Muscle of back (tissue), 13 donors: ENCODE measurements at places on chromosomes 16 and 17.

- DNase-seq = no peak
These were observed 142.5 kb upstream of the CHMP6 start for GRCh38 chr17:80849119-80849518.

DNA sequence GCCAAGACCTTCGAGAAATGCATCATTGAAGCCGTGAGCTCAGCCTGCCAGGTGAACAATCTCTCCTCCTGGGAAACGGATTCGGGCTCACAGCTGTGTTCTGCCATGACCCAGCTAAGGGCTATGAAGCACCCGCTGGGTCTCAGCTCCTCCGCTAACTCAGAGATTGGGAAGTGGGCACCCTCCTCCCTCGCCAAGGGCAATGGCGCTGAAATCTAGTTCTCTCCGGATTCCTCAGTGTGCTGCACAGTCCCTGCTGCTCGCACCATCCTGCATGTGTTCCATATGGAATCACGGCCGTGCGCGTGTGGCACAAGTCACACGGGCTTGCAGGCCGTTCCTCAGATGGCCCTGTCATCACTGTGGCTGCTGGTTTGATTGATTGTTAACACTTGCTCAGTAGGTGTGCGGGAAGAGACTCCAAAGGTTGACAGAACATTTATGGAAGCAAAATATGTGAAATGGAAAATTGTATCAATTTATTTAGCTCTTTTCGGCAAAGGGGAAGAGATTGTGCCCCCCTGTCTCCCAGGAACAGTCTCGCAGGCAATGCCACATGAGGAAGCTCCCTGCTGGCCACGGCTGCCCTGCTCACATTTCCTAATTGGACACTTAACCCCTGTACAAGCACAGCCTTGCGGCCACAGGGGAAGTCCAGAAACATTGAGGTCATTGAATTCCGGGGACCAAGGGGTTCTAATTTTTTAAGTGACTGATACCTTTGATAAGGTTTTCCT lies 58.8 kb downstream of the RNF213 start:
- no peak for DNase-seq

DNA sequence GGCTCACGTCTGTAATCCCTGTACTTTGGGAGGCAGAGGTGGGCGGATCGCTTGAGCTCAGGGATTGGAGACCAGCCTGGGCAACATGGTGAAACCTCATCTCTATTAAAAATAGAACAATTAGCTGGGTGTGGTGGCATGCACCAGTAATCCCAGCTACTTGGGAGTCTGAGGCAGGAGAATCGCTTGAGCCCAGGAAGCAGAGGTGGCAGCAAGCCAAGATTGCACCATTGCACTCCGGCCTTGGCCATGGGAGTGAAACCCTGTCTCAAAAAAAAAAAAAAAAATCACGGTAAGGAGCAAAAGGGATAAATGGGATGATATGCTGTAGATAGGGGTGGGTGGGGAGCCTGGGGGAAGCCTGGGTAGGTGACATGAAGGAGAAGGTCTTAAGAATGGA lies 20.4 kb upstream of the TMEM98 start:
- DNase-seq = no peak

- no peak for DNase-seq
These were observed 4.4 kb upstream of the ARMC7 start for GRCh38 chr17:75105126-75106080.

DNA sequence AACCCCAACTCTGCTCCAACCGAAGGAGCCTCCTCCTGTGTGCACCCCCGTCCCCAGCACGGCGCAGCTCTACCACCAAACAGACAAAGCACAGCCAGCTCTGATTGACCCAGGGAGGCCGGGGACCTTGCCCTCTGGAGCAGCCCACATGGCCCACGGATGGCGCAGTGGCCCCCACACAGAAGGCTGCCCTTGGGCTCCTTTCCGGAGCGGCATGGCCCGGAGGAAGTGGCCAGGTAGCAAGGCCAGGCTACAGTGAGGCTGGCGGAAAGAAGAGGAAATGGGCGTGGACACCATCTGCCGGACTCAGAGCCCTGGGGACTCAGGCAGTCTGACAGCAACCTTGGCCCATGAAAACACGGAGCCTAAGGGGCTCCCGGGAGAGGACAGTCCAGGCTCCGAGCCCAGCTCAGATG lies 19.9 kb upstream of the ZC3H18 start:
- peak; percentile 76 for DNase-seq

- DNase-seq = no peak
These were observed 25.9 kb downstream of the USP7 start for GRCh38 chr16:8937803-8938202.

DNA sequence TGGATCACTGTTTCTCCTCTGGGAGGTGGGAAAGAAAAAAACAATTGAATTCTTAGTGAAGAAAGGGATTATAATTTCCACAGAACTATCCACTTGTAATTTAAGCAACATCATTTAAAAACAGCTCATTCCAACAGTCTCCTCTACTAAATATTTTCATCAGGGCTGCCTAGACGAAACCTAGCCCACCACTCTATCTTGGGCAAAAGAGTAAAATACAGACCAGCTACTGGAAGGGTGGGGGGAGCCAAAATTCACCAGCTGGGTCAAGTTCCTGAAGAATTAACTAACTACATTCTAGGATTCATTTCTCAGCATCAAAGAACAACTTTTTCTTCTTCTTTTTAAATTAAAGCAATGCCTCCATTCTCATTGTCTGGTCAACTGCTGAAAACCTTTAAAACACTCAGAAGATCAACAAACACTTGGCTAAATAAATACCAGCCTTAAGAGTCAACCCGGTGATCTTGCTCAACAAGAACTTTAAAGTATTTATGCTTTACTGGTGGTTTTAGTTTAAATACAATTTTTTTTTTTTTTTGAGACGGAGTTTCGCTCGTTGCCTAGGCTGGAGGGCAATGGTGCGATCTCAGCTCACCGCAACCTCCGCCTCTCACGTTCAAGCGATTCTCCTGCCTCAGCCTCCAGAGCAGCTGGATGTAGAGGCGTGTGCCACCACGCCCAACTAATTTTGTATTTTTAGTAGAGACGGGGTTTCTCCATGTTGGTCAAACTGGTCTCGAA lies 25.2 kb downstream of the KANSL1 start:
- DNase-seq = no peak

- no peak for DNase-seq
These were observed 6.3 kb downstream of the XYLT2 start for GRCh38 chr17:50352072-50352692.

- DNase-seq = peak; percentile 34
These were observed 578 bp downstream of the MYCBPAP start for GRCh38 chr17:50508573-50509460.

DNA sequence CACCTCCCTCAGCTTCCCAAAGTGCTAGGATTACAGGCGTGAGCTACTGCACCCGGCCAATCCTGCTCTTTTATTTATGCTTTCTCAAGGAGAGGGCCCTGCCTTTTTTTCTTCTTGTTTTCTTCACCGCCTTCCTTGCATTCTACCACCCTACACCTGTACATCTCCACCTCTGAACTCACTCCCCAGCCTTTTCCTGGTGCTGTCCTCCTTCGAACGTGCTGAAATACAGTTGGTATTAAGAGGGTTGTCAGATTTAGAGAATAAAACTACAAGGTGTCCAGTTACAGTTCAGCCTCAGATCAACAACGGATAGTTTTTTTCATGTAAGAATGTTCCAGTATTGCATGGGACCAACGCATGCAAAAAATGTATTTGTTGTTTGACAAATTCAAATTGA lies 1.7 kb downstream of the PIRT start:
- DNase-seq = no peak

DNA sequence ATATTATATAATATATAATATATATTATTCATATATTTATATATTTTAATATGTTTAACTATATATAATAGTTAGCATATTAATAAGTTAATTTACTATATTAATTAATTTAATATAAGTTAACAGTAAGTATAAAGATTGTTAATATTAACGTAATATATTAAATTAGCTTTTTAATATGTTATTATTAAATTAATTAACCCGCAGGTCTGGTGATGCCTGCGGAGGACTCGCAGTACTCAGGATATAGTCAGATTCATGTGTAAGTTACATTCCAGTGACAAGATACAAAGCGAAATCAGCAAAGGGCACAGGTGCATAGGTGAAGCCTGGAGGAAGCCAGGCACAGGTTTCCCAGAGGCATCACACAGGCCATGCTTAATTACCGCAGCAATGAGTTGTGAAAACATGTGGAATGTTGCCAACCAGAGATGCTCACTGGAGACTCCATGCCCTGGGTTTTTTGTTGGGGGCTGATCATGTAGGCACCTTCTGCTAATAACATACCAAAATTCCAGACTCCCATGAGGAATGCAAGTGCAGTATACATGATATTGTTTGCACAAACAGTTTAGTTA lies 130.4 kb upstream of the MPHOSPH6 start:
- no peak for DNase-seq

- DNase-seq = no peak
These were observed 28.5 kb downstream of the PRSS54 start for GRCh38 chr16:58266336-58266735.

- DNase-seq = no peak
These were observed 452.2 kb upstream of the EEF2KMT start for GRCh38 chr16:5549802-5550201.

DNA sequence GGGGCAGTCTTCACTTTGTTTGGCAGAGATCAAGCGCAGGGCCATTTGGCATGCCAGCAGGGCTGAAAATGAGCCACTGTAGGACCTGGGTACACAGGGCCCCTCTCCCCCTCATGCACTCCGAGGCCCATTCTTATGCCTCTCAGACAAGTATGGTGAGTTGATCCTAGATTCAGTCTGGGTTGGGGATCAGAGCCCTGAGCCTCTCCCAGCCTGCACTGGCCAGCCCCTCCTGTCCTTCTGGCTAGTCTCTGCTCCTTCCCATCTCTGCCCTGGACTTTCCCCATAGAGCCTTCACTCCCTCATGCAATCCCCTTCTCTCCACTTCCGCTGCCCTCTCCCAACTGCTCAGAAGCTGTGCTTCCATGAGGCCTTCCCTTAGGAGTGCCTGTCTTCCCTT lies 31.0 kb downstream of the SMARCE1 start:
- DNase-seq = no peak

DNA sequence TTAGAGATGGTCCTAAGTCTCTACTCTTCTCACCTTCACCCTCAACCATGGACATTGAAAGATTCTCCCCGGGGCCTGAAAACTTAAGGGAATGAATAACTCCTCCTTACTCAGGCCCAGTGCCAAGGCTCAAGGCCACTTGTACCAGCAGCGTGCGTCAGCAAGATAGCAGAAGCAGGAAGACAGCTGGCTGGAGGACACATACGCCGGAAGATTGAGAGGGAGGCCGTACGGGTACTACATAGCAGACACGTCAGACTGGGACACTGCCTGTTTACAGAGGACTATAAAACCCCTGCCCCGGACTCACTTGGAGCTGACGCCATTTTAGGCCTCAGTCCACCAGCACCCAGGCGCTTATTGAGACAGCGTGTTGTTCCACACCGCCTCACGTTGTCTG lies 75.8 kb upstream of the MED13 start:
- DNase-seq = peak; percentile 2

GRCh38 chr16:4380119-4381063 lies 8.7 kb downstream of the VASN start:
- no peak for DNase-seq

GRCh38 chr17:12330456-12330855 lies 309.8 kb downstream of the MAP2K4 start:
- peak; percentile 61 for DNase-seq

DNA sequence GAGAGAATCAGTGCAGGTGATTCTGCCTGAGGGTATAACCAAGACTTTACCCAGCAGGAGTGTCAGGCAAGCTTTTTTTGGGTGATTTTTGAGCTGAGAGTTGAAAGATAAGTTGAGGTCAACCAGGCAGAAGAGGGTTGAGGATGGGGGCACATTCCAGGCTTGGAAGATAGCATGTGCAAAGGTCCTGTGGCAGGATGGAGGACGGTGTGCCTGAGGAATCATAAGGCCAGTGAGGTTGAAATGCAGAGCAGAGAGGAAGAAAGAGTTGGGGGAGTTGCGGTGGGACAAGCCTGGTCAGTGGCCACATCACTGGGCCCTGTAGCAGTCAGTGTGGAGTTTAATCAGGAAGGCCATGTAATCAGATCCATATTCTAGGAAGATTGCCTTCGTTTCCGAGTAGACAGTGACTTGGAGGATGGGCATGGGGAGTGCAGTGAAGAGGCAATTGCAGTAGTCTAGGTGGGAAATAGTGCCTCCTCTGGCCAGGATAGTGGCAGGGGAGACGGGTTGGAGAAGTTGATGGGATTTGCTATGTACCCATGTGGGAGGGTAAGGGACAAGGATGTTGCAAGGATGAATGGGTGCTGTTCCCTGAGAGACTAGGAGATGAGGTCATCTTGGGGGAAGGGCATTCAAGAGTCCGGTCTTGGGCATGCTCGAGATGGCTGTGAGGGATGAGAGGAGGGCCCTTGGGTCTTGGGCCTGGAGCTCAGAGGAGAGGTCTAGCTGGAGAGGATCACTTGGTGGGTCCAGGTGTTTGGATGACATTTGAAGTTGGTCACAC lies 3.9 kb downstream of the PLEKHG4 start:
- DNase-seq = no peak

- DNase-seq = no peak
These were observed 15.5 kb downstream of the SPACA3 start for GRCh38 chr17:33007186-33007585.

GRCh38 chr16:85735225-85735635 lies 15.7 kb downstream of the C16orf74 start:
- DNase-seq = no peak

DNA sequence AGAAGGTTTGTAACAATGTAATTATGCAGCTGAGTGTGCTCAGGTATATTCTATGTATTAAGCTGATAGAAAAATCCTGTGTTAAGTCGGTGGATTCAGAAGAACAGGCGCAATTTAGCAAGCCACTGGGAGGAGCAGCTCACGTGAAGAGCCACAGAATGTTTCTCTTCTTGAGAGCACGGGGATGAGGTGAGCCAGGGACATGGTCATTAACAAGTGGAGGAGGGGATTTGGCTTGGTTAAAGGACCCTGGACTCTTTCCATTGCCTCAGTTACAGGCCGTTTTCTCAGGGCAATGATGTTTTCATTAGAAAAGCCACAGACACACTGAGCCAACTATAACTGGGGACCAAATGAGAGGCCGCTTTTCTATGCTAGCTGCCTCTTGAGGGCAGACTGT lies 178.7 kb downstream of the SNX29 start:
- DNase-seq = no peak

GRCh38 chr17:76017481-76018339 lies 9.4 kb downstream of the EVPL start:
- no peak for DNase-seq

DNA sequence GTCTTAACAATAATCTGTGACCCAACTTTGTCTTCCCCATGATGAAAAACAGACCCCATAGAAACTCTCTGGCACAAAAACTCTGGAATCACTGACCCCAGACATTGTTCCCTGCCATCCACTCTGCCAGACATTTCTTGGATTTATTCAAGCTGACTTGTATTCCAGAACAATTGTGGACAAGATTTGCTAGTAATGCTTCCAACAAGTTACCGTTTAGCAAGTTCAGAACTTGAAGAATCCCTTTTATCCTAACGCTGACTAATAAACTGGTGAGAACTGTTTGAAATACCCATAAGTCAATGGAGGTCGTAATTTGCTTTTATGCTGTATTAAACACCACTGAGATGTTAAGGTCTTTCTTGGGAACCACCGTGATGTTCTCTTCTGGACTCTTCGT lies 10.5 kb downstream of the HSBP1 start:
- DNase-seq = no peak
